ENCODE measurements at places on chromosomes 13 and 19. TPM values are rescaled to one million over a fixed set of nuclear protein-coding genes. Genes with fewer than 3 reads are reported as not detected.

The ZNF222 gene
- 12.0 TPM for total RNA-seq

The AMH gene
- 0.74 TPM for total RNA-seq

The TMEM150B gene
- not detected for total RNA-seq

The ZNF225 gene
- 11.3 TPM for total RNA-seq

The HNRNPM gene
- total RNA-seq, result 84.3 TPM

The KIR2DL3 gene
- total RNA-seq, result not detected

The IGFL1 gene
- total RNA-seq, result not detected

The ZNF304 gene
- 17.9 TPM for total RNA-seq

The SACS gene
- total RNA-seq, result 182 TPM

The FXYD1 gene
- 0.74 TPM for total RNA-seq

The WDR88 gene
- total RNA-seq, result not detected

The ZSWIM4 gene
- 14.0 TPM for total RNA-seq

The MEX3D gene
- total RNA-seq, result 31.2 TPM

The FFAR2 gene
- not detected for total RNA-seq

All from temporal lobe (tissue), 4 donors.